Activated gamma-delta T cell (primary cell): ENCODE measurements at places on chromosomes 5 and 9.

- DNase-seq = no peak
Observed at GRCh38 chr9:89878687-89879086, 273.9 kb downstream of the GADD45G start.

- DNase-seq = no peak
Observed at GRCh38 chr9:83582029-83582428, 40.9 kb upstream of the IDNK start.

DNA sequence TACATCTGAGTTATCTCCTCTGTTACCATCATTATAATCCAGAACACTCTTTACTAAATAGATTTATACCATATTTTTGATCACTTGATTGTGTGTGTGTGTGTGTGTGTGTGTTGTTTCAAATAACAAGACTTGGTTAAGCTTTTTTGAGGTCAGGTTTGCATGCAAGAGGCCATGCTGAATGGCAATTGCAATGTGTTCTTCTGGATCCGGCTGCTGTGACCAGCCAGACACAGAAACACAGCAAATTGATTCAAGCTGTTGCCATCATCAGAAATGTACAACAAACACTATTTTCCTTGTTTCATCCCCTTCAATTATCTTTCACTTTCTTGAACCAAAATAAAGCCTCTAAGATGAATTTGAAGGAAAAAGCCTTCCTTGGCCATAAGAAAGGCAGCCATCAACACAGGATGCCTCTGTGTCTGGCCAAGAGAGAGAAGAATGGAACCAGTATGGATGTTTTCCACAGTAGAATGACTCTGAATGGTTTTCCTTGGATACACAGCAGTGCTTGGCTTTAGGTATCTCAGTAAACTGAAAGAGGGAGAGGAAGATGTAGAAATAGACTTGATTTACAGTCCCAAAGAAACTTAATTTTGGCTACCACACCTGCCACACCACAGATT, 53.9 kb downstream of the DPYSL3 start:
- DNase-seq = no peak

DNA sequence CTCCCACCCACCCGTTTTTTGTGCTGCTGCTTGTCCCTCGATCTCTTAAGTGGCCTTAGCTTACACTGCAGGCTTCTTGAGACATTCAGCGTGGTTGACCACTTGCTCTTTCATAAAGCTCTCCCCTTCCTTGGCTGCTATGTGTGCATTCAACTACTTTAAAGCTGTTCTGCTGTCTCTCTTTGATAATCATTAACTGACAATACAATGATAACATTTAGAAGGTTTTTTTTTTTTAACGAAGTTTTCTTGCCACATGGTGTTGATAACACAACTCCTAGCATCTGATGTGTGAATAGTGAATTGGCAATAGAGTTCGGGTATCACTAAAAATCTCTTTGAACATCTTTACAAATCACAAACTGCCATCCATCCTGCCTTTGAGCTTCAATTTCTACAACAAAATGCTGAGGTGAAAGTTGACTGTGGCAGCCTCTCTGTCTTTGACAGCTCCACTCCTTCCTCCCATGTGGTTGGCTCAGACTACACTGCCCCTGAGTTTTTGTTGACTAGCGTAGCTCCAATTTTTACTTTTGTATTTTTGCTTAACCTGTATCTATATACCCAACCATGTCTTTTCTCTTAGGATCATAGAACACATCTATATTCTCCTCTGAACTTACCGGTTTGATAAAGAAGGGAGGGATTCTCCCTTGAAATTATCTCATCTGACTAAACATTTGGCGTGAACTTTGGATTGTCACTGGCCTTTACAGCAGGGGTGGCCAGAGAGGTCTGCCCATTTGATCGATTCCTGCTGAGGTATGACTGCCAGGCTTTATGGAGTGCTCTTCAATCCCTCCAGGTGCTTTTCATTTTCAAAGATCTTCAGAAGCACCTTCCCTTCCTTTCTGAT, 409.4 kb upstream of the CD180 start:
- no peak for DNase-seq

DNA sequence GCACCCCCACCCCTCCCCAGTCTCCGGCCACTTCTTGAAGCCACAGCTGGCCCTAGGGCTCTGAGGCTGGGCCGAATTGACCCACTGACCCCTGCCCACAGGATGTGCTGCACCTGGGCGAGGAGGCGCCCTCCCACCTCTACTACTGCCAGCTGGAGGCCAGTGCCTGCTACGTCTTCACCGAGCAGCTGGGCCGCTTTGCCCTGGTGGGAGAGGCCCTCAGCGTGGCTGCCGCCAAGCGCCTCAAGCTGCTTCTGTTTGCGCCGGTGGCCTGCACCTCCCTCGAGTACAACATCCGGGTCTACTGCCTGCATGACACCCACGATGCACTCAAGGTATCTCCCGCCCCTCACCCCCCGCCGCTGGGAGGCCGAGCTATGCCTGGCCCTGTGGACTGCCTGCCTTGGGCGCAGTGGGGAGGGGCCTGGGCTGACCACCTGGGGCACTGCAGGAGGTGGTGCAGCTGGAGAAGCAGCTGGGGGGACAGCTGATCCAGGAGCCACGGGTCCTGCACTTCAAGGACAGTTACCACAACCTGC, 21.3 kb downstream of the HK3 start:
- no peak for DNase-seq

DNA sequence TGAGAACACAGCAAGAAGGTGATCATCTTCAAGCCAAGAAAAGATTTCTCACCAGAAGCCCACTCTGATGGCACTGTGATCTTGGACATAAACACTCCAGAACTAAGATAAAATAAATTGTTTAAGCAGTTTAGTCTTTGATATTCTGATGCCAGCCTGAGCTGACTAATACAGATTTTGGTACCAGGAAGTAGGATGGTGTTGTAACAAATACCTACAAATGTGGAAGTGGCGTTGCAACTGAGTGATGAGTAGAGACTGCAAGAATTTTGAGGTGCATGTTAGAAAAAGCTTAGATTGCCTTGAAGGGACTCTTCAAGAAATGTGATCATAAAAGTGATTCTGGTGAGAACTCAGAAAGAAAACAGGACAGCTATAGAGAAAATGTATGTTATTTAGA, 592.4 kb upstream of the DAB2 start:
- DNase-seq = no peak
